Stimulated activated memory B cell treated with anti-CD40 and anti-IgM and Interleukin-4, amounts not matched to agents 10 μg/mL and 1 μg/mL and 100 μg/mL, for 72 hours (primary cell): ENCODE measurements at places on chromosomes 2 and 18.
A peak's percentile ranks its signal among the peaks of the same experiment; 100 is the strongest.

GRCh38 chr2:75609937-75610508 is 36.6 kb upstream of the MRPL19 start:
- no peak for ATAC-seq

DNA sequence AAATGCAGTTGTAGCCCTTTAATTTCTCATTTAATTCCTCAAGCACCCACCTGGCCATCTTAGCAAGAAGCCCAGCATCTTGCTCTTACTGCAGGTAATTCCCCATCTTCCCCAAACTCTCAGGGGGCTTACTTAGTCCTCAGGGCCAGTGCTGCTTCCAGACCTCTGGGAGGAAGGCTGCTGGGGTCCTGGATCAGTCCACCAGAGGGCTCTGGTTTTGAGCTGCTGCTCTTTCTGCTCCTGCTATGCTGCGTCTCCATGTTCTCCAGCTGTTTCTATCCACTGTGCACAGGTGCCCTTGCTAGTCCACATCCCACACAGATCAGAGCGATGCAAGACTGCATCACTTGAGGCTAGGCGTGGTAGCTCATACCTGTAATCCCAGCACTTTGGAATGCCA is 34.5 kb upstream of the TMEM87B start:
- no peak for ATAC-seq

GRCh38 chr18:26875040-26875654 is 9.6 kb upstream of the AQP4 start:
- no peak for ATAC-seq

- ATAC-seq = peak; percentile 42
These were observed 464 bp downstream of the CYBRD1 start for GRCh38 chr2:171522788-171523087.

GRCh38 chr2:62293490-62294271 is 97.8 kb downstream of the B3GNT2 start:
- peak; percentile 52 for ATAC-seq
